ENCODE measurements at places on chromosomes 3 and 15.

GRCh38 chr15:50145451-50145872 is 26.4 kb upstream of the ATP8B4 start:
- no peak overlapping the region for H3K27ac ChIP-seq
- DNase-seq, result no peak
- no peaks in the 10 kb centered on the region for H3K4me1 ChIP-seq

- H3K27me3 ChIP-seq, result no peaks in the 10 kb centered on the region
- H3K4me3 ChIP-seq, result no peak overlapping the region
- H3K36me3 ChIP-seq, result no peaks in the 10 kb centered on the region
- H3K4me1 ChIP-seq, result no peaks in the 10 kb centered on the region
- no peak overlapping the region for H3K27ac ChIP-seq
These were observed 52.3 kb downstream of the THSD4 start for GRCh38 chr15:71167445-71168165.

- H3K27me3 ChIP-seq, result no peaks in the 10 kb centered on the region
- peaks cover 80% of the 10 kb centered on the region for H3K36me3 ChIP-seq
- H3K27ac ChIP-seq, result no peak overlapping the region
- peaks cover 34% of the 10 kb centered on the region for H3K4me1 ChIP-seq
- DNase-seq, result no peak
These were observed 64.9 kb downstream of the TBC1D2B start for GRCh38 chr15:78012643-78013077.

- DNase-seq, result peak; percentile 85
- H3K27ac ChIP-seq, result peak overlapping the region; percentile 16
- no peaks in the 10 kb centered on the region for H3K36me3 ChIP-seq
- no peak overlapping the region for H3K4me3 ChIP-seq
These were observed 192.6 kb downstream of the PDZRN3 start for GRCh38 chr3:73432023-73432705.

DNA sequence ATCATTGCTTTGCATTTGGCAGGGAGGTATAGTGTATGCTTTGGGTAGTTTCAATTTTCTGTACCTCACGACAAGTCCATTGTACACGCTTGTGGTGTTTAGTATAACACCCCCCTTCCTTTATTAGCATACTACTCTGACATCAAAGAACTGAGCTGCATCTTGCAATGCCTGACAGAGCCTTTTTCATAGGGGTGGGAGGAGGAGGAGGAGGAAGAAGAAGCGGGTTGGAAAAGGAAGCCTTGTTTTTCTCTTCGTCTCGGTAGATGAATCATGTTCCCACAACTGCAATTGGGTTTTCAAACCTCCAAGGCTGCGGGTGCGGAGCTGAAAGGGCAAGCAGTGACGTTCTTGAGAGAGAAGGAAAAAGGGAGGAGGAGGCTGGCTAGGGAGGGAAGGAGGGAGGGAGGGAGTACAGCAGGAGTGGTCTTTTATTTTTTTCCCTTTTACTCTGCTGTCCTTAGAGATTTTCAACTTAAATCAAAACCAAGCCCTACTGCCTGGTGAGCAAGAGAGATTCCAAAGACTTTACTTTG is 175.7 kb downstream of the KLHL25 start:
- peak overlapping the region; percentile 56 for H3K4me3 ChIP-seq
- H3K36me3 ChIP-seq, result no peaks in the 10 kb centered on the region
- no peak for DNase-seq
- H3K4me1 ChIP-seq, result peaks cover 73% of the 10 kb centered on the region

- no peak overlapping the region for H3K27ac ChIP-seq
- H3K27me3 ChIP-seq, result no peaks in the 10 kb centered on the region
- no peak overlapping the region for H3K4me3 ChIP-seq
These were observed 51.4 kb upstream of the LIPC start for GRCh38 chr15:58380280-58380945.

- no peaks in the 10 kb centered on the region for H3K27me3 ChIP-seq
- no peak overlapping the region for H3K27ac ChIP-seq
- no peaks in the 10 kb centered on the region for H3K36me3 ChIP-seq
- no peak overlapping the region for H3K4me3 ChIP-seq
- DNase-seq, result no peak
- H3K4me1 ChIP-seq, result no peaks in the 10 kb centered on the region
These were observed 86.2 kb upstream of the COL6A5 start for GRCh38 chr3:130259166-130259874.

GRCh38 chr3:159250961-159251360 is 449.1 kb downstream of the MFSD1 start:
- no peak for DNase-seq
- H3K27ac ChIP-seq, result no peak overlapping the region
- H3K36me3 ChIP-seq, result no peaks in the 10 kb centered on the region
- no peak overlapping the region for H3K4me3 ChIP-seq

GRCh38 chr3:99962703-99963102 is 145.0 kb downstream of the CMSS1 start:
- H3K36me3 ChIP-seq, result no peaks in the 10 kb centered on the region
- peaks cover 48% of the 10 kb centered on the region for H3K4me1 ChIP-seq
- no peaks in the 10 kb centered on the region for H3K27me3 ChIP-seq
- no peak overlapping the region for H3K4me3 ChIP-seq
- DNase-seq, result no peak

- no peaks in the 10 kb centered on the region for H3K36me3 ChIP-seq
- no peaks in the 10 kb centered on the region for H3K27me3 ChIP-seq
- H3K27ac ChIP-seq, result no peak overlapping the region
- no peak for DNase-seq
These were observed 196.1 kb downstream of the CNTN6 start for GRCh38 chr3:1288805-1289494.

GRCh38 chr15:38930851-38931572 is 366.4 kb upstream of the RASGRP1 start:
- H3K27ac ChIP-seq, result no peak overlapping the region
- no peaks in the 10 kb centered on the region for H3K36me3 ChIP-seq

GRCh38 chr3:104604326-104605010 is 762.2 kb upstream of the ALCAM start:
- DNase-seq, result no peak
- no peaks in the 10 kb centered on the region for H3K27me3 ChIP-seq
- H3K4me3 ChIP-seq, result no peak overlapping the region

- H3K4me1 ChIP-seq, result peaks cover 12% of the 10 kb centered on the region
- no peak for DNase-seq
- no peaks in the 10 kb centered on the region for H3K27me3 ChIP-seq
- no peak overlapping the region for H3K4me3 ChIP-seq
- peaks cover 29% of the 10 kb centered on the region for H3K36me3 ChIP-seq
- no peak overlapping the region for H3K27ac ChIP-seq
These were observed 4.9 kb upstream of the GTF2A2 start for GRCh38 chr15:59662260-59662659.

DNA sequence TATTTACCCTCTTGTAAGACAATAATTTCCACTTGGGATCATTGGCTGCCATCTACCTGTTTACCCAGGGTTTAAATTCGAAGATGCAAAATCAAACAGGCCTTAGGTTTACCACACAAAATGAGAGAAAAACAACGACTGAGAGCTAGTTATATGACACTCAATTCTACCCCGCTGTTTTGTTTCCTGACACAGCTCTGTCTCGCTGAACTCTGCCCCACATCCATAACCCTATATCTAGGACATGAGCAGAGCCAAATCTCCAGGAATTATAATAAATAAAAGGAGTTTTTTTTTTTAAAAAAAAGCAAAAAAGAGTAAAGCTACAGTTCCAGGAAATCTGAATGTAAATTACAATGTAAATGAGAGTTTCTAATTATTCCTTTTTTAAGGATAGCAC is 165.4 kb upstream of the NR2F2 start:
- no peaks in the 10 kb centered on the region for H3K27me3 ChIP-seq
- no peak for DNase-seq
- no peaks in the 10 kb centered on the region for H3K36me3 ChIP-seq
- no peak overlapping the region for H3K27ac ChIP-seq

DNA sequence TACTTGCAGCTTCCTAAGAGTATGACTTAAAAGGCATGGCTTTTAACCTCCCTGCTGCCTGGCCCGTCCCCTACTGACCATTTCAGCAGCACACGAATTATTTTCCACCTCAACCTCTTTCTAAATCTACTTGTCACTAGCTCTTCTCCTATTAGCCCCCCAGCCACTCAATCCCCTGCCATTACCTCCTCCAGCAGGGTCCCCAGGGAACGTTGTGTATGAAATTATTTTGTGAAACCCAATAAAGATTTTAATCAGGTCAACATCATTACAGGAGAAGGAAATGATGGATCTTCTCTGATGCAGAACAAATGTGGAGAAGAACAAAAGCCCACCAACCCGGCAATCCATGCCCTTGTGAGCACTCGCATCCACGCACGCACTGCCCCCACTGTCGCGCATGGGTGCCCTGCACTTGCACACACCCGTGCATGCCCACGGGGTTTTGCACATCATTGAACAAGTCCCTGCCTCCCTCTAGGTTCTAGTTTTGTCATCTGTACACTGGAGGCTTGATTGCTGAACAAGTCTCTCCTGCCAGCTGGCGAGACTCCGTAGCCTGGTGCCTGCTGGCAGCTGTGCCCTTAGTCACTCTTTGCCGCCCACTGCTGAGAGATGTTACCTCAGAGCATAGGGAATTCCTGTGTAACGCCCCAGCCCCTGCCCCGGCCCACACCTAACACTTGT is 51.6 kb downstream of the LINGO1 start:
- no peak for DNase-seq
- H3K27me3 ChIP-seq, result no peaks in the 10 kb centered on the region
- H3K27ac ChIP-seq, result no peak overlapping the region
- no peaks in the 10 kb centered on the region for H3K4me1 ChIP-seq
- no peak overlapping the region for H3K4me3 ChIP-seq

- H3K27me3 ChIP-seq, result no peaks in the 10 kb centered on the region
- H3K4me3 ChIP-seq, result no peak overlapping the region
- DNase-seq, result no peak
- no peak overlapping the region for H3K27ac ChIP-seq
- no peaks in the 10 kb centered on the region for H3K36me3 ChIP-seq
- H3K4me1 ChIP-seq, result no peaks in the 10 kb centered on the region
These were observed 613.1 kb downstream of the SI start for GRCh38 chr3:164465172-164465571.

- no peaks in the 10 kb centered on the region for H3K27me3 ChIP-seq
- no peaks in the 10 kb centered on the region for H3K4me1 ChIP-seq
- DNase-seq, result no peak
These were observed 376.8 kb upstream of the SEMA6D start for GRCh38 chr15:47340571-47340920.

DNA sequence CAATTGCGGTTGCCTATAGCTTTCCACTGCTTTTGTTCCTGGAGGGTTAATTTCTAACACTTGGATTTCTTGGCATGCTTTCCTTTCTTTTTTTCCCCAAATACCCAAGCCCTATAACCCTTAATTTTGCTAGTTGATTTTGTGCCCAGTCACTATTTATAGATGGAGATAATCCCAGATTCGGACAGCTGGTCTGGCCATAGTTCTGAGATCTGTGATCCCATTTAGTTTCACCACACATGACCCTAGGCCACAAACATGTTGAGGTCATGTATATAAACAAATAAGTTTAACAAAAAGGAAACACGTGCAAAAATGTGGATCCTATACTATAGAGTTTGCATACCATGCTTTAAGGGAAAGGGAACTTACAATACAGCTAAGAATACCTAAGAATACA is 111.4 kb downstream of the ZMAT3 start:
- H3K27ac ChIP-seq, result no peak overlapping the region
- no peak overlapping the region for H3K4me3 ChIP-seq
- H3K27me3 ChIP-seq, result no peaks in the 10 kb centered on the region
- H3K4me1 ChIP-seq, result peaks cover 5% of the 10 kb centered on the region

DNA sequence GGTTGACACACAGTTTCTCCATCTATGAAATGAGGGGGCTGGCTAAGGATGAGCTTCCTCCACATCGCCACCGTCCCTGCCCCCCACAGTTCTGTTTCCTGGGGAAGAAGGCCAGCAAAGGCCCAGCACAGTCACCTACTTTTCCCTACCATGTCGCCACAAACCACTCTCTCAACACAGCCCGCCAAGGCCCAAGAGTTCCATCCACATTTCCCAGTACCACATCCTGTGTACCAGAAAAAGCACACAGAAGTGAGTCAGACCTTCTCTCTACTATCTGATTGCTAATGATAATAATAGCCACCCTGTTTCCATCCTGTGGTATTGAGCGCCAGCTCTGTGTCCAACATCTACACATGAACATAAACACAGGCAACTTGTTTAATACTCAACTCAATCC is 30.3 kb upstream of the C15orf39 start:
- DNase-seq, result no peak
- no peak overlapping the region for H3K27ac ChIP-seq
- H3K27me3 ChIP-seq, result no peaks in the 10 kb centered on the region
- peaks cover 14% of the 10 kb centered on the region for H3K4me1 ChIP-seq

GRCh38 chr3:70112751-70113150 is 113.2 kb downstream of the SAMMSON start:
- H3K4me1 ChIP-seq, result no peaks in the 10 kb centered on the region
- DNase-seq, result no peak
- H3K27ac ChIP-seq, result no peak overlapping the region
- H3K27me3 ChIP-seq, result no peaks in the 10 kb centered on the region
- H3K4me3 ChIP-seq, result no peak overlapping the region

- DNase-seq, result no peak
- peak overlapping the region; percentile 19 for H3K27ac ChIP-seq
- no peak overlapping the region for H3K4me3 ChIP-seq
- H3K36me3 ChIP-seq, result no peaks in the 10 kb centered on the region
- H3K27me3 ChIP-seq, result no peaks in the 10 kb centered on the region
These were observed 3.8 kb downstream of the USP3 start for GRCh38 chr15:63507878-63508818.

- no peak for DNase-seq
- H3K4me1 ChIP-seq, result no peaks in the 10 kb centered on the region
- H3K27me3 ChIP-seq, result no peaks in the 10 kb centered on the region
- no peak overlapping the region for H3K27ac ChIP-seq
These were observed 26.2 kb downstream of the EOGT start for GRCh38 chr3:68987322-68987721.

Measured in vagina (tissue), 2 donors.